ENCODE measurements at places on chromosomes 3 and 15.

DNA sequence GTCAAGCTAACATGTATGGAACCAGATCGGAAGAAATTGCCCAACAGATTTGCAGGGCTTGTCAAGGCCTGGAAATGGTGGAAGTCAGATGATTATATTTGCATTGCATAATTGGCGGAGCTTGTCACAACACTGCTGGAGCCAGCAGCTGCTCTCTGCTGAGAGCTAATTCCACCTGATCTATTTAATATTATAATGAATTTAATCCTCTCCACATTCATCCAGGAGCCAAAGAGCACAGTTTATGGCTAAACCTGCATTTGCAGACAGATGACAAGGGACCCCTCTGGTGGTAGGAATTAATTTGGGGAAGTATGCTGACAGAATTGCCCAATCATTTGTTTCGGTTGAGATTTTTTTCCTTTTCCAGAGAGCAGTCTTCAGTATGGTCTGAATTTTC lies 730.2 kb downstream of the TUSC7 start:
- DNase-seq = no peak

DNA sequence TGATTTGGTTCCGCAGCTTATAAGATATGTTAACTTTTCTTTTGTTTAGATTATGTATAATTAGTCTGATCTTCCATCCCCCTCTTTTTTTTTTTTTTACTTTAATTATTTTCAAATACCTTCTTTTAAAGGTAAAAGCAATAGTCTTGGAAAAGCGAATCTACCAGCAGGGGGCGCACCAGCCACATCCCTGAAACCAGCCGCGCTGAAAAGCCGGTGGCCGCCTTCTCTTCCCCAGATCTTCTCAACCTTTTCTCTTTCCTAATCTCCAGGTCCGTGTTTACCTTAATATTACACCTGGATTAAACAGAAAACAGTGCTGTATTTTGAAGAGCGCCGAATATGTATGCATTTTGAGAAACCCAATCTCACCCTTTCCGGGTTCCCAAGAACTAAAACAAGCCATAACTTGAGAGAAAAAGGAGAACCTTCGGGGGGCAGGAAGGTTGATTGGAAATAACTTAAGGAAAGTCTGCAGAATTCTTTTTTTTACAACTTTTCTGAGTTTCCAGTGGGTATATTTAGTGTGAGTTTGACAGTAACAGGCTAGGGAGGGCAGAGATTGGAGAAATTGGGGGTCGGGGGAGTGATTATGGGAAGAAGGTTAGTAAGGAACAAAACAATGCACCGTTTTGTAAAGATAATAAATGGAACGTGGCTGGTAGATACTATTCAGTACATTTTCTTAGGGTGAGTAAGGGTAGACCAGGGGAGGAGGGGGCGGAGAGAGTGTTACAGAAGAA lies 2.0 kb upstream of the SOX2 start:
- peak; percentile 29 for DNase-seq

DNA sequence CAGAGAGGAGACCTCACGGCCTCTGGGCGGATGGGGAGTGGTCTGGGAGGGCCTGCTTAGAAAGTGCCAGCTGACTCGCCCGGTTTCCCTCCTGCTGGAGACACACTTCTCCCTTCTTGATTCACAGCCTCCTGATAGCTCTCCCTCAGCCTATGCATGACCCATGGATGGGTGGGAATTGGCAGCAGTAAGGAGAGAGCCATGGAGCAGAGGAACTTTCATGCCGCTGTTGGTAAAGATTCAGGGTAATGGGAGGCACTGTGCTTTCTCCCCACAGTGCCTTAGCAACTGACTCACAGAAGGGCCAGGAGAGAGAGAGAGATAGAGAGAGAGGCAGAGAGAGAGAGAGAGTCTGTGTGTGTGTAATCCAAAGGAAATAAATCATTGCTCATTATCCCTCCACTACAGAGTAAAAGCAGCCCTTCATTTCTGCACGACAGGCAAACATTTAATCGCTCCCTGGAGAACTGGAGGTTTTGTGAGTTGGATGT lies 82.8 kb downstream of the SEMA5B start:
- no peak for DNase-seq

GRCh38 chr15:45637141-45637540 lies 2.3 kb downstream of the SQOR start:
- DNase-seq = no peak

- DNase-seq = no peak
Observed at GRCh38 chr3:38313263-38313662, 31.2 kb downstream of the SLC22A14 start.

- DNase-seq = peak; percentile 83
Observed at GRCh38 chr15:71252044-71252739, 136.9 kb downstream of the THSD4 start.

DNA sequence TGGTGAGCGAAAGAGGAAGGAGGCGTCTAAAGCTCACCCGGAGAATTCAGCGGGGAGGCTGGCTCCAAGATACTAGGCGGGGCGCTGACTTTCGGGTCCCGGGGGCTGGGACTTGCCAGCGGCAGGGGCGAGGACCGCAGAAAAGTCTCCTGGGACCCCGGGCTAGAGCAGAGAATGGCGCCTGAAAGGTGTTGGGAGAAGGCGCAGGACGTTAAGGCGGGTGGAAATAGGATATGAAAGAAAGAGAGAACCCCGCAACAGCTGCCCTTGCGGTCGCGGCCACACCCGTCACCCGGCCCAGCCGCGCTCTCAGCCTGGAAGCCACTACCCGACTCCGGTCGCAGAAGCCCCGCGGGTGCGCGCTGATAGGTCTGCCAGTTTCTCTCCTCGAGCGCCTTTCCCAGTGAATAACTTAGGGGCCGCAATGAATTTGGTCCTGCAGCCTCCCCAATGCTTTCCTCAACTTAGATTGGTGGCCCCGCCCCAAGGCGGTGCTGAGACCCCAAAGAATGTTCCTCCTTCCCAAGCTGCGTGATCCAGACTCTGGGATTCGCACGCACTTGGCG lies 604 bp downstream of the LTK start:
- no peak for DNase-seq

DNA sequence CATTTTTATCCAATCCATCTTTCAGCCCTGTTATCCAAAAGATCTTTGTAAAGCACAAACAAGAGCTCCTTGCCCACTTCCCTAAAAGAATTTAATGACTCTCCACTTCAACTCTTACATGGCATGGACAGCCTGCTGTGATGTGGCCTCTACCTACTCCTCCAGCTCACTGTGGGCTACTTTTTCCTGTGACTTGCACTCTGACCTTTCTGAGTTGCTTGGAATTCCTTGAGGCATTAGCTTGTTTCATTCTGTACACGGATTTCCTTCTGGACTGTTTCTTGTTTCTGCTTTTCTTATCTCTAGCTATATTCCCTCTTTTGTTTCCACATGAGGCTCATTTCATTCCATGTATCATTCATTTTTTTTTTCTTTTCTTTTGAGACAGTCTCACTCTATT lies 15.2 kb downstream of the QTRT2 start:
- DNase-seq = no peak

DNA sequence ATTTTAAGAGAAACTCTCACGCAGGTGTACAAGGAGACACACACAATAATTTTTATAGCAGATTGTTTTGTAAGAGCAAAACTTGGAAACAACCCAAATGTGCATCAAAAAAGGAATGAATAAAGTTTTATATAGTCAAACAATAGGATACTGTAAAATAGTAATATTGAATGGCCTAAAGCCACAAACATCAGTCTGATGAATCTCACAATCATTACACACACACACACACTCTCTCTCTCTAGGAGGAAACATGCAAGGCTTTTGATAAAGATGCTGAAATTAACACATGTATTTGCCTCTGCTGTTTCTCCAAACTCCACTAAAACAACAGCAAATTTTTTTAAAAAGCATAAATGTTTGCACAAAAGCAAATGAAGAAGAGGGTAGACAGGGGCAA lies 37.3 kb downstream of the ADIPOQ start:
- DNase-seq = no peak

GRCh38 chr3:47228088-47228487 lies 54.5 kb downstream of the KIF9 start:
- no peak for DNase-seq

DNA sequence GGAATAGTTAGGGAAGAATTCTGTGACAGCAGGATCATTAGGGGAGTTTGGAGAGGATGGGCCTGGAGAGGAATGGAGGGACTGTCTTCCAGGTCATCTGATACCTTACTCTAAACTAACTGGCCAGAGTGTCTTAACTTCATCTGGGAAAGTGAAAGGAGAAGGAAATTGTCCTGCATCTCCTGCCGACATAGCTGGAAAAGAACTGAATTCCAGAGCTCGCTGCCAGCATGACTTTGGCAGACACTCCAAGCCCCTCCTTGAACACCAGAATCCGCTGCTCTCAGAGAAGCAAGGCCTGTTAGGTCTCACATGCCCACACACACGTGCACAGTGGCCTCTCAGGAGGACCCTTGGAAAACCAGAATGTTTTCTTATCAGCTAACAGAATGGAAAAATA lies 10.5 kb downstream of the ABI3BP start:
- no peak for DNase-seq

All from HCT116 (cell line).